ENCODE measurements at places on chromosomes 12 and 14. TPM values are rescaled to one million over a fixed set of nuclear protein-coding genes. Genes with fewer than 3 reads are reported as not detected.

DNA sequence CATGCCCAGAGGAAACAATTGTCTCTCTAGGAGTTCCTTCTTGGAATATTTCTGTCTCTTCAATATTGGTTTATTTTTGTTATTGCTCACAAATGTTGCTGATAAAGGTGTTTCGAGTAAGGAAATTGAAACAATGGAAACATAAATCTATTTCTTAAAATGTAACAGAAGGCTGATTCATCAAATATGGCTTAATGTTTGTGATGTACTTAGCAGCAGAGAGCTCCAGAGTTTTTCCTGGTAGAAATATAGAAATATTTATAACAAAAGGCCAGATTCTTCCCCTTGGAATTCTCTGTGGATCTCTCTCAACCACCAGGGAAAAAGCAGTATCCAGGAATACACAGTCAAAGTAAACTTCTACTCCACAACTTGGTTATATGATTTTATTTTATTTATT lies 149.2 kb upstream of the LRIG3 start:
- no peak for DNase-seq

VRTN gene
- total RNA-seq = not detected

GRCh38 chr14:81927070-81927469 lies 393.4 kb upstream of the SEL1L start:
- DNase-seq = no peak

DNA sequence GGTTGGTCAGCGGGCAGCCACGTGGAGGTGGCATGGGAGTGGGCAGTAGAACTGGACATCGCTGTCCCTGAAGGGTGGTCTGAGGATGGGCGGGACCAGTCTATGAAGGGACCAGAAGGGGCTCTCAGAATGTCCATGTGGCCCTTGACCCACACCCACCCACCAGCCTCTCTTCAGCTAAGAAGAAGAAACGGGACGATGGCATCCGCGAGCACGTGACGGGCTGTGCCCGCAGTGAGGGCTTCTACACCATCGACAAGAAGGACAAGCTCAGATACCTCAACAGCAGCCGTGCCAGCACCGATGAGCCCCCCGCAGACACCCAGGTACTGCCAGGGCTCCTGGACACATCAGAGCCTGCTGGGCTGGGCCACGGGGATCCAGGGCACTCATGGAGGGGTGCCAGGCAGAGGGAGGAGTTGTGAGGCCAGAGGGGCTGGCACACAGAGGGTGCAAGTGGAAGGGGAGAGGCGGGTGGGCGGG lies 21.3 kb downstream of the SETD1B start:
- no peak for DNase-seq

- no peak for DNase-seq
These were observed 104.1 kb downstream of the LGMN start for GRCh38 chr14:92644171-92644969.

TSPAN19 gene
- total RNA-seq = not detected

PRIMA1 gene
- 46.4 TPM for total RNA-seq

FGF23 gene
- not detected for total RNA-seq

GRCh38 chr12:97560786-97561618 lies 98.4 kb downstream of the RMST start:
- no peak for DNase-seq

All from mucosa of descending colon (tissue), 3 donors.